Pancreas (tissue), 10 donors: ENCODE measurements at places on chromosomes 3 and 15.

DNA sequence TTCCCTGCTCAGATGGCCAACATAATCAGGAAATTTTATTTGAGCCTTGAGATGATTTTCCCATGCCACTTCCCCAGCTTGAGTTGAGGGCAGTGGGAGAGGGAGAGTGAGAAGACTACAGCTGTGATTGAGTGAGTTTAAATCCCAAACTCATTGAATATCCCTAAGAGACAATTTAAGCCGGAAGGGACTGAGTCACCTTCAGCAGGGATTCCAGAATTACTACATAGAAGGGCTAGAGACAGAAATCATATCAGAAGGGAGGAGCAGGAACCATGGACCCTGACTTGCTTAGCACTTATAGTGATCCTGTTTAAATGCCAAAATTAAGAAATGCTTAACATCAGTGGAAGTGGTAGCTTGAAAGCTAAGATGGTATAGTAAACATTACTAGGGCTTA lies 312.2 kb upstream of the SLCO3A1 start:
- no peak overlapping the region for H3K27ac ChIP-seq
- H3K4me3 ChIP-seq: no peak overlapping the region
- no peaks in the 10 kb centered on the region for H3K27me3 ChIP-seq
- H3K36me3 ChIP-seq: no peaks in the 10 kb centered on the region
- H3K4me1 ChIP-seq: no peaks in the 10 kb centered on the region
- no peak for DNase-seq

DNA sequence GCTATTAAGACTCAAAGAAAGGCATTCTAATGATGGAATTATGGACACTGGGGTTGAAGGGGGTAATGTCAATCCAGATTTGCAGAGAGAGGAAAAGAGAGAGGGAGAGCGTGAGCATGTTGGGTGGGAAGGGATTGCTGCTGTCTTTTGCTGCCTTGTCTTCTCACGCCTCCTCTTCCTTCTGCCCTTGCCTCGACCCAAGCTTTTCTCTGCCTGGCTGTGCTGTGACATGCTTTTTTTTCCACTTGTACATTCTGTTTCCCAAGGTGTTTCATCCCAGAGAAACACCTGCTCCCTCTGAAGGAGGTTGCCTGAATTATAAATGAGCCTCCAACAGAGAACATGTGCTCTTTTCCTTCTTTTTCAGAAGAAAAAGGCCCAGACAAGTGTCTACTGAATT lies 80.3 kb downstream of the BDH1 start:
- H3K27me3 ChIP-seq: no peaks in the 10 kb centered on the region
- no peaks in the 10 kb centered on the region for H3K4me1 ChIP-seq
- DNase-seq: no peak
- H3K27ac ChIP-seq: no peak overlapping the region
- no peak overlapping the region for H3K4me3 ChIP-seq

DNA sequence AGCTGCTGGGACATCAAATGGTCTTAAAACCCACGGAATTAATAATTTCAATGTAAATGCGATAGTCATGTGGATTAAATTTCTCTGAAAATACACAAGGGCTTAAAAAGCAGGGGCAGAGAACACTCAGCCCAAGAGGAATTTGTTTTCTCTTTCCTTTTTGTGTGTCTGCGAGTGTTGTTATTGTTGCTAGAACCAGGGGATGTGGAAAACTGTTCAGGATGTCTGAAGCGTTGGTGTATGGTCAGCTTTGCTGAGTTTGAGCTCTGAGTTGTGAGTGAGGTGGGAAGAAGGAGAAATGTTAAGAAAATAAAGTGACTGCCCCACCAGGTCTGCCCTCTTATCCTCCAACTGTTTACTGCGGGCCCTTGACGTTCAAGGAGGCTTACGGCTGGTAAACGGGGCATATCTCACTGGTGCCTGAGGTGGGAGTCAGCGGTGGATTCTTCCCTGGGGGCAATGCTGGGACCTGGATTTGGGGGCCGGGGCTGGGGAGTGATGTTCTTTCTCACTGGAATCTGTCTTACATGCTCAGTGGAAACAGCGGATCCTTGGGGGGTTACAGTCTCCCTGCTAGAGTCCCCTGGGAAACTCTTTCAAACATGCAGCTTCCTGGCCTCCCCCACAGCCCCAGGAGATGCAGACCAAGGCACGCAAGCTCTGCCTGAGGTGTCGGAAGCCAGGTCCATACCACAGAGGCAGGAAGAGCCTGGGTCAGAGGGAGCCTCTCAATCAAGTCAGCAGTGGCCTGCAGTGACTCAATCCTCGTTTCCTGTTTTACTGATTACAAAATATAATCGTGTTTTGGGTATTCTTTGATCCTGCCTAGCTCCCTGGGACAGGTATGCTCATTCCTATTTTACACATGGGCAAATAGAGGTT lies 41.8 kb downstream of the ITGA11 start:
- no peaks in the 10 kb centered on the region for H3K36me3 ChIP-seq
- no peaks in the 10 kb centered on the region for H3K27me3 ChIP-seq
- H3K4me1 ChIP-seq: no peaks in the 10 kb centered on the region
- no peak for DNase-seq
- no peak overlapping the region for H3K27ac ChIP-seq

DNA sequence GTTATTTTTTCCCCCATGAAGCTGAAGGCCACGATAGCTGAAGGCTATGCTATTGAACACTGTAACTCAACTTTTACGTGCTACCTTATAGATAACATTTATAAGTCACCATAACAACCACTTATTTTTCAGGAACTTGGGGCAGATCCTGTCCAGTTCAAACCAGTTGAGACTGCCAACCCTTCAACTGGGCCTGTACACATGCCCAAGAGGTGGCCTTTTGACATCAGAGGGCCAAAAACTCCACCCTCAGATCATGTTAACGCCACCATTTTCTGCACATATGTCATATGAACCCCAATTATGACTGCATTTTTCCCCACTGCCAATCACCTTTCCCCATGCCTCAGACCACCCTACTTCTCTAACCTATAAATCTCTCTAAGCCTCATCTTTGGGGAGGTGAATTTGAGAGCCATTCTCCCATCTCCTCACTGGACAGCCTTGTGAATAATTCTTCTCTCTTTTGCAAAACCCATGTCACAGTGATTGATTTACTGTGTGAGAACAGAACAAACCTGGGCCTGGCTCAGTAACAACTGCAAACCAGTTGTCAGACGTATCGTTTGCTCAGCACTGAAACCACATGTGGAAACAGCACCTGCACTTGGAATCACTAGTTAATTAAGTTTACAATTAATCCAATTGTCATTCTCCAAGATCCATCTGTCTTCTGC lies 42.5 kb downstream of the ZNF445 start:
- no peaks in the 10 kb centered on the region for H3K27me3 ChIP-seq
- no peaks in the 10 kb centered on the region for H3K4me1 ChIP-seq
- no peak overlapping the region for H3K27ac ChIP-seq
- no peaks in the 10 kb centered on the region for H3K36me3 ChIP-seq
- no peak for DNase-seq

- no peak overlapping the region for H3K27ac ChIP-seq
- H3K36me3 ChIP-seq: no peaks in the 10 kb centered on the region
- H3K4me3 ChIP-seq: no peak overlapping the region
- H3K4me1 ChIP-seq: no peaks in the 10 kb centered on the region
These were observed 332.3 kb downstream of the CNTN3 start for GRCh38 chr3:74282202-74282601.
